ENCODE measurements at places on chromosomes 3 and 15.

DNA sequence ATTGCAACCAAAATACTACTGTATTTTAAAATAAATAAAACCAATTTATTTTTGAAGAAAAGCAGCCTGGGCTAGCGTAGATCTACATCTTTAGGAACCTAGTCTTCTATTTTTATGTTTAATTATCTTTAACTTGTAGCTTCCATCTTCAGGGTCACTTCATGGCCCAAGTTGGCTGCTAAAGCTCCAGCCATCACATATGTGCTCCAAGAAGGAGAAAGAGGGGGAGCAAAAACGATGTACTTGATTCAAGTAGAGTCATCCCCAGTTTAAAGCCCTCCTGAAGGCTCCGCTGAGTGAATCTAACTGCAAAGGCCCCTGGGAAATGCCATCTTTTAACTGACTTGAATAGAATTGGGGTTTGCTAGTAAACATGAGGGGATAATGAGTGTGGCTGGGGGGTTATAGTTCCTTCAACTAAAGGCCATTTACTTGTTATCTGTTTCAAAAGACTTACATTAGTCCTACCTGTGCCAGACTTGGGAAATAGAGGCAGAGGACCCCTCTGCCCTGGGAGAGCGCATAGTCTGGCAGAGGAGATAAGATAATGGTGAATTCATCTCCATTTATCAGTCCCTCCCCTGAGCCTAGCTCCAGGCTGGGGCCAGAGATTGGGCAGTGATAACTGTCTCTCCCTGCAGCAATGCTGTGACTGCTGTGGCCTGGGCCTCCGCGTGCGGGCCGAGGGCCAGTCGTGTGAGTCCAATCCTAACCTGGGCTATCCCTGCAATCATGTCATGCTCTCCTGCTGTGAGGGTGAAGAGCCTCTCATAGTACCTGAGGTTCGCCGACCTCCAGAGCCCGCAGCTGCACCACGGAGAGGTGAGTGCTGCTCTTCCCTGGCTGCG lies 64.6 kb downstream of the FBLN2 start:
- no peak for DNase-seq

DNA sequence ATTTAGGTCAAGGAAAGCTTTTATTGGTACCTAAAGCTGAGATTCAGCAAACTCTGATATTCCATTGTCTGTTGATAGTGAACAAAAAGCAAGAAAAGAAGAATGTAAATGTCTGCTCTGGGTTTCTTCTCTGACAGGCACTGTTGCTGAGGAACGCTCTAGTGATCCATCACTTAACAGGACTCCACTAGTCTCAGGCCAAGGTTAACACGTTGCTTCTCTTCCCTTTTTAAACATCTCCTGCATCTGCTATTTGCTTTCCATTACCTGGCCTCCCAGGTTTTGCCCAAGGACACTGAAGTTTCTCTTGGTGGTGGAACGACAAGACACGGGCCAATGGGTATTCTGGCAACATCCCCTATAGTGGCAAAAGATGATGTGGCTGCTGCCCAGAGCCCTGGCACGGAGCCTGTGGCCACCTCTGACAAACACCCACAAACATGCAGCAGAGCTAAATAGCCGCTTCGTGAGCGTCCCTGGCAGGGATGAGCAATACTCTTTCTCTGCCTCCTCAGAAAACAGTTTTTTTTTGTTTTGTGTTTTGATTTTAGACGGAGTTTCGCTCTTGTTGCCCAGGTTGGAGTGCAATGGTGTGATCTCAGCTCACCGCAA lies 97.8 kb upstream of the AKAP13 start:
- DNase-seq: no peak

- DNase-seq: no peak
These were observed 163.6 kb downstream of the KCNMB2 start for GRCh38 chr3:178699810-178700209.

DNA sequence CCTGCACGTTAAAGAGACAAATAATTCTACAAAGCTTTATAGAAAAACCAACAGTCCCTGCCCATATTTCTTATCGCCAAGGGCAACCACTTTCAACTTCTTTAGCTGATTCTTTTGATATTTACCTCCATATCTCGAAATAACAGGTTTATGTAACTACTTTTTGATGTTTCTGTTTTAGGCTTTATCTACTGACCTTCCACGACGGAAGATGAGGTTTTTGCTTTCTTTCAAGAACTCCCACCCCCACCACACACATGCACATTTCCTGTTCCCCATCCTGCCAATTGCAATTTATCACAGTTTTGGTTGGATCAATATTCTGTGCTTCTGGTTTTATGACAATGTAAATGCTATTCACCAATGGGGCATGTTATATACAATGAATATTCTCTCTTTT lies 330.4 kb upstream of the ICE2 start:
- DNase-seq: no peak

- DNase-seq: no peak
These were observed 22.1 kb downstream of the GABRR3 start for GRCh38 chr3:98012979-98013378.

GRCh38 chr3:56121716-56122115 lies 346.6 kb downstream of the ERC2 start:
- no peak for DNase-seq

DNA sequence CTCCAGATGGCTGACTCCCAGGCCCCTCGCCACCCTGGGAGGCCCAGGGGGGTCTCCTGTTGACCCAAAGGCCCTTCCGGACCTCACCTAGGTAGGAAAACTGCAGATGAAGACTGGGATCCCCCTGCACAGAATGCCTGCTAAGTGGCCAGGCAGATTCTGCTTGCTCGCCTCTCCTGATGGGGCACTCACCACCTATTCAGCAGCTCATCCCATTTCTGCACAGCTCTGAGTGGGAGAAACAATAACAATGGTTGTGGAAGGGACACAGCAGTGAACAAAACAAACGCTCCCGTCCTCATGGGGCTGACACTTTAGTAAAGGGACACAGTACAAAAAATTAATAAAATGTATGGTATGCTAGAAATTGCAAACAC lies 24.9 kb upstream of the FGD5 start:
- no peak for DNase-seq

- DNase-seq: no peak
These were observed 106.0 kb downstream of the LRIG1 start for GRCh38 chr3:66394753-66395249.

All from amygdala (tissue), 56 donors.